Ovary (tissue), 10 donors: ENCODE measurements at places on chromosomes 3 and 15. TPM values are rescaled to one million over a fixed set of nuclear protein-coding genes. Genes with fewer than 3 reads are reported as not detected.

Gene DLL4
- 8.9 TPM for total RNA-seq

Gene IMPG2
- 0.38 TPM for total RNA-seq

Gene GPR149
- total RNA-seq = not detected

Gene ALCAM
- 43.1 TPM for total RNA-seq

Gene STAB1
- total RNA-seq = 41.4 TPM

Gene FXR1
- total RNA-seq = 111 TPM

Gene TJP1
- 93.6 TPM for total RNA-seq
